ENCODE measurements at places on chromosomes 16 and 17. TPM values are rescaled to one million over a fixed set of nuclear protein-coding genes. Genes with fewer than 3 reads are reported as not detected.

- peaks cover 16% of the 10 kb centered on the region for H3K36me3 ChIP-seq
- H3K4me1 ChIP-seq: peaks cover 35% of the 10 kb centered on the region
- no peak for DNase-seq
- H3K27me3 ChIP-seq: no peaks in the 10 kb centered on the region
- peak overlapping the region; percentile 99 for H3K27ac ChIP-seq
- H3K4me3 ChIP-seq: peak overlapping the region; percentile 82
Observed at GRCh38 chr17:7841396-7841914, 7.4 kb downstream of the KDM6B start.

GRCh38 chr17:80195671-80196529 is 24.2 kb downstream of the SGSH start:
- DNase-seq: no peak
- H3K4me3 ChIP-seq: no peak overlapping the region
- H3K27me3 ChIP-seq: peaks cover 4% of the 10 kb centered on the region
- H3K4me1 ChIP-seq: peaks cover 8% of the 10 kb centered on the region
- H3K36me3 ChIP-seq: no peaks in the 10 kb centered on the region

- H3K36me3 ChIP-seq: no peaks in the 10 kb centered on the region
- H3K27me3 ChIP-seq: no peaks in the 10 kb centered on the region
- H3K4me1 ChIP-seq: no peaks in the 10 kb centered on the region
- no peak for DNase-seq
- H3K4me3 ChIP-seq: no peak overlapping the region
Observed at GRCh38 chr17:73941919-73942530, 261.5 kb upstream of the RPL38 start.

DNA sequence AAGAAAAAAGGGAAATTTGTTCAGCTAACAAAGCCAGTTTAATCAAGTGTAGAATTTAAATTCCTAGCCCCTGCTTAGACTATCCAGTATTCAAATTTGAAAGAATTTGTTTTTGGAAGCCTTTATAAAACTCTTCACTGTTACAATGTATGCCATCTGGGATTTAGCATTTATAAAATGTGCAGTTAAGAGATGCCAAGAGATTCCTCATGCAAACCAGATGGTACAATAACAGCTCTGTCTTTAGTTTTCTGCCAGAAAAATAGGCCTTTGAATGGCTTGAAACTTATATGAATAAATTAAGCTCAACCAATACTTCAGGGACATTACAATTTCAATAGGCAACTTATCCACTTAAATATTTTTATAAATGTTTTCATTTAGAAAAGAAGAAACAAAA is 6.8 kb upstream of the ANKS4B start:
- no peak overlapping the region for H3K4me3 ChIP-seq
- no peak for DNase-seq
- no peaks in the 10 kb centered on the region for H3K27me3 ChIP-seq
- H3K4me1 ChIP-seq: peaks cover 3% of the 10 kb centered on the region

DNA sequence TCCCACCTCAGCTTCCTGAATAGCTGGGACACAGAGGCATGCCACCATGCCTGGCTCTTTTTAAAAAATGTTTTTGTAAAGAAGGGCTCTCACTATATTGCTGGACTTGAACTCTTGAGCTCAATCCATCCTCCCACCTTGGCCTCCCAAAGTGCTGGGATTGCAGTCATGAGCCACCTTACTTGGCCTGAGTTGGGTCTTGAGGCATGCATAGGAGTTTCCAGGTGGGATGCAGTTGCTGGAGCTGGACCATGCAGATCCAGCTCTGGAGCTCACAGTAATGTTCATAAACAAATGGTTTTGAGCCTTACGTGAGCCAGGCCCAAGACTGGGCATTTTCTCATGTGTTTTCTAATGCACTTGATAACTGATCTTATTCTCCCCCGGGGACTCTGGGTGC is 22.9 kb downstream of the RBFOX3 start:
- H3K36me3 ChIP-seq: no peaks in the 10 kb centered on the region
- H3K27ac ChIP-seq: no peak overlapping the region
- H3K4me1 ChIP-seq: no peaks in the 10 kb centered on the region
- DNase-seq: no peak

DNA sequence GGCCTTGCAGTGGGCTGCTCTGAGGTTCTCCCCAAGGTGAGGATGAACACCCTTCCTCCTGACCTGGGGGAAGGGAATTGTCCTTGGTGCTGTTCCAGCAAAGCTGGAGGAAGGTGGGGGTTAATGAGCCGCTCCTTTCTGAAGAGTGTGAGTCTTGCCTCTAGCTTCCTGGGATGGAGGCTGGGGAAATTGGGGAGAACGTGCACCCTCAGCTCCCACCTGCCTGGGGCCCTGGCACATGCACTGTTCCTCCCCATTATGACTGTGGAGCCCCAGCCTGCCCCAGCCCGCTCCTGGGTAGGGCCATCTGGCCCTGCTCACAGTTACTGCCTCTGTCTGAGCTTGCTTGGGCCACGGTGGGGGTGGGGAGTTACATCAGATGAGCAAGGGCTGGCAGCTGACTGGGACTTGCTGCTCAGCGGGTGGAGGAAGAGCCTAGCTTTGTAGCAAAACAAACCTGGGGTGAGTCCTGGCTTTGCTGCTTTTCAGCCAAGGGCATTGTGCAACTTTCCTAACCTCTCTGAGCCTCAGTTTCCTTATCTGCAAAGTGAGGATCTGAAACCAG is 11.1 kb downstream of the TNS4 start:
- H3K27me3 ChIP-seq: no peaks in the 10 kb centered on the region
- no peak for DNase-seq
- no peak overlapping the region for H3K4me3 ChIP-seq
- peak overlapping the region; percentile 28 for H3K27ac ChIP-seq

DNA sequence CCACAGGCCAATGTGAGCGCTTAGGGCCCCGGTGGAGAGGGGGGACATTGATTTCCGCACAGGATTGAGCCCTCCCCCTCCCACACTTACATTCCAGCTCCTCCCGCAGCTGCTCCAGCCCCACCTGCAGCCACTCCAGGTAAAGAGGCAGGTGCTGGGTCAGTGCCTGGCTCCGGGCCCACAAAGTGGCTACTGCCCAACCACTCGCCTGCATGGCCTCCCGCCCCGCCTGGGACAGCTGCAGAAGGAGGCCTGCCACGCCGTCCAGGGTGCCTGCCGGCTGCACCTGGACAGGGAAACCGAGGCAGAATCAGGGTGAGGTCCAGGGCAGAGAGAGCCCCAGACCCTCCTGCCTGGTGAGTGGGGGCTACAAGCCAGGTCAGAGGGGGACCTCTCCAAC is 46.3 kb downstream of the RMI2 start:
- DNase-seq: peak; percentile 59
- H3K4me1 ChIP-seq: peaks cover 5% of the 10 kb centered on the region
- no peaks in the 10 kb centered on the region for H3K36me3 ChIP-seq
- H3K27ac ChIP-seq: no peak overlapping the region
- H3K4me3 ChIP-seq: no peak overlapping the region

- no peak for DNase-seq
- H3K27me3 ChIP-seq: no peaks in the 10 kb centered on the region
- H3K4me3 ChIP-seq: no peak overlapping the region
- H3K27ac ChIP-seq: peak overlapping the region; percentile 88
- peaks cover 95% of the 10 kb centered on the region for H3K4me1 ChIP-seq
Observed at GRCh38 chr17:64498308-64499203, 1.7 kb upstream of the POLG2 start.

GRCh38 chr17:76544546-76545365 is 4.9 kb downstream of the PRCD start:
- no peak overlapping the region for H3K27ac ChIP-seq
- peaks cover 25% of the 10 kb centered on the region for H3K4me1 ChIP-seq
- H3K36me3 ChIP-seq: no peaks in the 10 kb centered on the region
- no peak overlapping the region for H3K4me3 ChIP-seq

GRCh38 chr16:69477546-69477945 is 53.1 kb downstream of the CYB5B start:
- H3K4me3 ChIP-seq: no peak overlapping the region
- peaks cover 48% of the 10 kb centered on the region for H3K27me3 ChIP-seq
- no peaks in the 10 kb centered on the region for H3K36me3 ChIP-seq
- peaks cover 9% of the 10 kb centered on the region for H3K4me1 ChIP-seq
- H3K27ac ChIP-seq: no peak overlapping the region
- DNase-seq: no peak

GRCh38 chr17:6437466-6437865 is 2.5 kb upstream of the AIPL1 start:
- H3K4me3 ChIP-seq: no peak overlapping the region
- no peak overlapping the region for H3K27ac ChIP-seq
- H3K4me1 ChIP-seq: no peaks in the 10 kb centered on the region
- H3K27me3 ChIP-seq: peaks cover 59% of the 10 kb centered on the region
- H3K36me3 ChIP-seq: no peaks in the 10 kb centered on the region

GRCh38 chr17:1125788-1126145 is 54.0 kb downstream of the ABR start:
- H3K4me1 ChIP-seq: peaks cover 25% of the 10 kb centered on the region
- no peak overlapping the region for H3K4me3 ChIP-seq
- no peaks in the 10 kb centered on the region for H3K27me3 ChIP-seq
- no peak overlapping the region for H3K27ac ChIP-seq
- no peak for DNase-seq

DNA sequence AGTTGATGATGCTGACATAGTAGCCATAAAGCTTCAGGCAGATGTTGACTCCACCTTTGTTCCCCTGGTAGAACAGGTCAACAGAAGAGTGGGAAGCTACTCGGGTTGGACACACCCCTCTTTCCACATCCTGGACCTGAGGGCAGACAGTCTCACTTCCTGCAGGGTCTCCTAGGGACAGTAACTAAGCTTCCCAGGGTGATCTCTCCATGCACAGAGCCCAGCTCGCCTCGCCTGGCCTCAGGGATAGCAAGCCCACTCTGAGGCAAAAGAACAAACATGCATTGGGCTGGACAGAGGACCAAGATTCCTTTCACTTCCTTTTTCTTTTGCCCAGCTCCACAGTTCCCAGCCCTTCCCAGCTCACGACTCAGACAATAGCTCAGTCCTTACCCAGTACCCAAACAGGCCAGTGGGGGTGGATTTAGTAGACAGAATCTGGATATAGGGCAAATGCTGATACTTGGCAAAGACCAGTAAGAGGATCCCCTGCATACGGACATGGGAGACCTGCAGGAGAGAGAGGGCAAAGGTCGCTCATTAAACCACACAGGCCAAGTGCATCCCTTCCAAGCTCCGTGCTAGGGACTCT is 7.0 kb downstream of the INPP5K start:
- DNase-seq: no peak
- no peak overlapping the region for H3K4me3 ChIP-seq
- no peaks in the 10 kb centered on the region for H3K27me3 ChIP-seq

DNA sequence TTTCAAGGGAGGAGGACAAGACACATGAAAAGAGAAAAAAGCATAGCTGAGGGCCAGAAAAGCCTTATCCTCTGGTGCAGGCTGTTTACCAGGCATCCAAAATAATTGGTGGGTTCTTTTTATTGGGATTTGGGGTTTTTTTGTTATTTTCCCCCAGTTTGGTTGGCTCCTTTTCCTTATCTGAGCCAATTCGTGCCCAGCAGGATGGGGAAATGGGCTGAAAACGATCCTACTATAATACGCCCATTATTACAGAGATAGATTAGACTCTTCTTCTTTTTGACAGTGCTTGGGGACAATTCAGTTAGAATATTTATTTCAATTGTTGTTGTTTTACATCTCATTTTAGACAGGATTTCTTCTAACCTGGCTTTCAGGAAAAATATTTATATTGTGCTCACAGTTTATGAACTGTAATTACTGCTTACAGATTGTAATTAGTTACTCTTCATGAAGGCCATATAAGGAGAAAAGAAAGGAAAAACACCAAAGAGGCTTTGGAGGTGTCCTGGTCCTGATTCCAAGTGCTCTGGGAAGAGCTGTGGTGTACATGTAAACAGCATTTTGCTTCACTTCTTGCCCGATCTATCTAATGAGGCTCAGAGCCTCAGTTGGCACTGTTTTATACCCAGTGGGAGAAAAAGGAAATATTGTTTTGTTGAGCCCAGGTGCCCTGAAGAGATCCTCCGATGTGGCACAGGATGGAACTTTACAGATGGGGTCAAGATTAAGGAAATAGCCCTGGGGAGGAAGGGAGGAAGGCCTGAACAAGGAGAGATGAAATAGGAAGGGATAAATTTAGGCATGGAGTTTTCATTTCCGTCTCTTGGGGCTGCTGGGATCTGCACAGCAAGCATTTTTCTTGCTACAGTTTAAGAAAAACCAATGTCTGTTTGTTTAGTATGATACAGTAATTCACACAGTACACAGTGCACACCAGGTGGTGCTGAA is 611 bp upstream of the ANKRD40 start:
- H3K27ac ChIP-seq: peak overlapping the region; percentile 98
- peak overlapping the region; percentile 78 for H3K4me3 ChIP-seq
- H3K36me3 ChIP-seq: no peaks in the 10 kb centered on the region
- H3K4me1 ChIP-seq: peaks cover 57% of the 10 kb centered on the region

GRCh38 chr16:12453832-12454231 is 349.9 kb downstream of the CPPED1 start:
- H3K27me3 ChIP-seq: no peaks in the 10 kb centered on the region
- H3K4me3 ChIP-seq: no peak overlapping the region
- H3K36me3 ChIP-seq: no peaks in the 10 kb centered on the region

DNA sequence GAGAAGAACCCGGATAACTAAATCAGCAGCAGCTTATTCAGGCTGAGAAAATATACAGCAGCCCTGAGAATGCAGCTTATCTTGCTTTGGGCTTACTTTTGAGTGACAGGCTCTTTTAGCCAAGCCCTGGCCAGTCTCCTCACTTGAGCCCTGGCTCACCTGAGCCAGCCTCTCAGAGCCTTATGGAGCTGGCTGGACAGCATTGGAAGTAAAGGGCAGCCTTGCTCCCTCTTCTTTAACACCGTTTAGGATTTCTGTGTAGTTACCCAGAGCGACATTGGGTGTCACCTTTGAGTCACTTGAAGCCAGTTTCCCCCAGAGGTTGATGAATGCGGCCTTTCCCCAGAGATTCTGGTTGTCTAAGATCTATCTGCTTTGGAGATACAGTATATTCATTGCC is 7.7 kb upstream of the NPIPB2 start:
- no peaks in the 10 kb centered on the region for H3K27me3 ChIP-seq
- no peaks in the 10 kb centered on the region for H3K4me1 ChIP-seq

DNA sequence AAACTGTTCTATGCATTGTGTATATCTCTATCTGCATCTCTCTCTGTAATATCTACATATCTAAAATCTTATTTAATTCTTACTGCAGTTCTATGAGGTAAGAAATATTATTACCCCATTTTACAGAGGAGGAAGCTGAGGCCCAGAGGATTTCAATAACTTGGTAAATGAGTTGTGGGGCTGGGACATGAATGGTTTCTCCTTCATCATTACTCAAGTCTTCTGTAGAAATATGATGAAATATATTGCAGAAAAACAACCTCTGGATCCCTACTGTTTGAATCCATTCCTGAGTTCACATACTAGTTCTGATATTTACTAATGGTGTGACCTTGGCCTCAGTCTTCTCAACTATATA is 45.5 kb upstream of the NLK start:
- no peak overlapping the region for H3K27ac ChIP-seq
- no peaks in the 10 kb centered on the region for H3K36me3 ChIP-seq
- no peaks in the 10 kb centered on the region for H3K4me1 ChIP-seq
- no peaks in the 10 kb centered on the region for H3K27me3 ChIP-seq
- DNase-seq: no peak

- peaks cover 61% of the 10 kb centered on the region for H3K27me3 ChIP-seq
- no peak overlapping the region for H3K27ac ChIP-seq
- H3K4me3 ChIP-seq: no peak overlapping the region
- no peak for DNase-seq
Observed at GRCh38 chr17:45828582-45829133, 16.0 kb upstream of the SPPL2C start.

Gene LRRC37A3
- 31.7 TPM for polyA plus RNA-seq

Gene NPIPA8
- polyA plus RNA-seq: 1.8 TPM

Gene USP43
- polyA plus RNA-seq: 4.0 TPM

Gene STX1B
- polyA plus RNA-seq: 0.64 TPM

Gene CDH16
- 50.8 TPM for polyA plus RNA-seq

Gene DLX3
- 1.3 TPM for polyA plus RNA-seq

Gene UNC45B
- polyA plus RNA-seq: 0.25 TPM

Gene TPSG1
- 0.92 TPM for polyA plus RNA-seq

Gene TAF15
- 247 TPM for polyA plus RNA-seq
